ENCODE measurements at places on chromosomes 13 and 19.

DNA sequence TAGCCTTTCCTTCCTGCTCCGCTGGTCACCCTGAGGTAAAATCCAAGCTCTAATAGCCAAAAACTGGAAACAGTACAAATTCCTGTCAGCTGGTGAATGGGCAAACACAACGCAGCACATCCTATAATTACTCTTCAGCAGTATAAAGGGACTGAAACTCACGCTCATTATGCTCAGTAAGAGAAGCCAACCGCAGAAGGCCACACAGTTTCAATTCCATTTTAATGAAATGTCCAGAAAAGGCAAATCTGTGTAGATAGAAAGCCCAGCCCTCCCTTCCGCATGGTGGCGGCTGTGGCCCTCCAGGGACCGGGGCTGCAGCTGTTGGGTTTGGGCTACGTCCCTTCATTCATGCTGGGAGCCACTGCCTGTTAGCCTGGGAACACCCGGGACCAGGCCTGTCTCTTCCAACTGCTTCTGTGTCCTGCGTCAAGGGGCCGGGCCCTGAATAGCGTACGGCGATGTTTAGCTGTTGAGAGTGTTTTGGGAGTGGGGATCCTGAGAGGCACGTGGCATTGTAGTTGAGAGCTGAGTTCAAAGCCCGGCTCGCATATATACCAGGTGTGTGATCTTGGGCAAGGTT lies 23.5 kb downstream of the NKPD1 start:
- no peak for DNase-seq

DNA sequence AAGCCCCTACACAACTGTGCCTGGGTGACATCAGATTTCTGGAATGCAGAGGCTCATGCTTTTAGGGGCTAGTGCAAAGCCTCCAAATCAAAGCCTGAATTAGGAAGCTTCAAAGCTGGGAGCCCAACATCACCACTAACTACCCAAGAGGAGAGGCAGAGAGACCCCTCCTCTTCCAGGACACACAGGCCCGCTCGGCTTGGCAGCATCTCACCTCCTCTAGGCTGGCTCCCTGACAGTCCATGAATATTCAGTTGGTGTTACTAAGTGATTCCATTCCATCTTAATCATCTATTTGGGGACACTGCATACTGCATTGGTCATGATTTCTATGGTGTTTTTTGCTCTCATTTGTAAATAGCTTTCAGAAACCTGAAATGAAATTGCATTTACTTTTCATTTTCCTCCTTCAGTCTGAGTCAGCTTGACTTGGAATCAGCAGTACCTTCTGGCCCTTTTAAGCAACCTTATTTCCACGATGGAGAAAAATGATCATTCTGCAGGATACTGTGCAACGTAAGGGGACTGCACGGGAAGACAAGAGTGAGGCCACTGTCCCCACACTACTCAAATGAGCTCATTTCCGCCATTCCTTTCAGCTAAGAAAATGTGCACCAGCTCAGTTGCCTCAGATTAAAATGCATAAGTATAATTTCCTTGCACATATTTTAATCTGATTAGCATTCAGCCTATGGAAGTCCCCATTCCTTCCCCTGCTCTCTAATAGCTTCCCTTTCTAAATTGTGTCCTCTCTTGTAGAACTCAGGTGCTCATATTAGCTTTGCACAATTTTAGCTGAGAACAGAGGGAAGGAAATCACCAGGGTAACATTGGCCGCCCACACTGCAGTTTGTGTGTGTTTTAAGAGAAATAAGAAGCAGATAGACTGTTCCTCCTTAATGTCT lies 219.9 kb downstream of the RFC3 start:
- DNase-seq: no peak

- no peak for DNase-seq
Measured at GRCh38 chr13:43272851-43273250, 249.5 kb downstream of the DNAJC15 start.

- no peak for DNase-seq
Measured at GRCh38 chr19:17341386-17341785, 4.0 kb downstream of the GTPBP3 start.

- DNase-seq: no peak
Measured at GRCh38 chr13:51590231-51590970, 6.1 kb downstream of the WDFY2 start.

GRCh38 chr19:1580382-1580781 lies 12.3 kb upstream of the MEX3D start:
- no peak for DNase-seq

GRCh38 chr19:45564131-45564780 lies 20.3 kb downstream of the OPA3 start:
- DNase-seq: no peak

- DNase-seq: no peak
Measured at GRCh38 chr19:48780631-48781391, 25.5 kb downstream of the FGF21 start.

All from NCI-H2029 (cell line).